ENCODE measurements at places on chromosomes 3 and 15.

DNA sequence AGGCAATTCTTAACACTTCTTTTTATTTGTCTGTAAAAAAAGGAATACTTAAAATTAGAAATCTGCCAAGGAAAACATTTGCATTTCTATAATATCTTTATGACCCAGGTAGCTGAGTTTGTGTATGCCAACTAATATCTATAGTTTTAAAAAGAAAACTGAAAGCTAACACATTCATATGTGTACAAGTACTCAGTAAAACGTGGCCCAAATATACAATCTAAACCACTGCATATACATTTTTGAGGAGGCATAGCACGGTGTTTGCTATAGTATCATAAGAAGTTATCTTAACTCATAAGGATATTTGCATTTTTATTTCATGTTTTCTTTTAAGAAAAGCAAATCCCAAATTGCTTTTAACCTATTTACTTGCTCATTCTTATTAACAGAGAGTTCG is 172.7 kb downstream of the ZBTB20 start:
- DNase-seq: no peak
- no peak overlapping the region for H3K4me3 ChIP-seq
- H3K36me3 ChIP-seq: no peaks in the 10 kb centered on the region
- H3K27me3 ChIP-seq: no peaks in the 10 kb centered on the region

DNA sequence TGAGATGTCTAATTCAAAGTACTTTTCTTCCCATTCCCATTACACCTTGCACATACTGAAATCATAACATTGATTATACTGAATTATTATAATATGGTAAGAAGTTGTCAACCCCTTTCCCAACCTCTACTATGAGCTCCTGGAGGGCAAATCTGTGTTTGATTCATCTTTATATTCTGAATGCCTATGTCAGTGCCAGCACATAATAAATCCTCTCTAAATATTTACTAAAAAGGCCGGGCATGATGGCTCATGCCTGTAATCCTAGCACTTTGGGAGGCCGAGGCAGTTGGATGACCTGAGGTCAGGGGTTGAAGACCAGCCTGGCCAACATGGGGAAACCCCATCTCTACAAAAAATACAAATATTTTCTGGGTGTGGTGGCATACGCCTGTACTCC is 392.5 kb upstream of the CADM2 start:
- no peaks in the 10 kb centered on the region for H3K4me1 ChIP-seq
- no peak overlapping the region for H3K27ac ChIP-seq
- DNase-seq: peak; percentile 34
- H3K4me3 ChIP-seq: no peak overlapping the region
- H3K36me3 ChIP-seq: no peaks in the 10 kb centered on the region
- no peaks in the 10 kb centered on the region for H3K27me3 ChIP-seq

DNA sequence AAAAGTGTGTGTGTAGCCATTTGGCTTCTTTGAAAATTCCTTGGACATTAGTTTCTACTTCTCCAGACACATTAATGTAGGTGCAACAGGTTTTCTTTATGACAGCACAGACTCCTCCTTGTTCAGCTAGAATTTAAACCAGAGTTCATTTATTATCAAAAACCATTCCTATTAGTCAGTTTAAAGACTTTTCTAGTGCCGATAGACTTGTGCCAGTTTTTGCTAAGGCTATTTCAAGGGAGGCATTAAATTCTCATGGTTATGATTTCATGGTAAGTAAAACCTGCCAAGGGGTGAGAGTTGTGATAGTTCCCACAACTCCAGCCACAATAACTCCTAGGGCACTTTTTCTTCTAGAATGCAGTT is 20.6 kb upstream of the SENP7 start:
- no peak overlapping the region for H3K27ac ChIP-seq
- H3K4me1 ChIP-seq: no peaks in the 10 kb centered on the region
- no peaks in the 10 kb centered on the region for H3K36me3 ChIP-seq
- no peak overlapping the region for H3K4me3 ChIP-seq
- H3K27me3 ChIP-seq: no peaks in the 10 kb centered on the region
- DNase-seq: peak; percentile 10

- peak overlapping the region; percentile 42 for H3K4me3 ChIP-seq
- H3K27me3 ChIP-seq: no peaks in the 10 kb centered on the region
- H3K36me3 ChIP-seq: no peaks in the 10 kb centered on the region
- peaks cover 42% of the 10 kb centered on the region for H3K4me1 ChIP-seq
Observed at GRCh38 chr3:120177707-120178306, 83.6 kb upstream of the GSK3B start.

DNA sequence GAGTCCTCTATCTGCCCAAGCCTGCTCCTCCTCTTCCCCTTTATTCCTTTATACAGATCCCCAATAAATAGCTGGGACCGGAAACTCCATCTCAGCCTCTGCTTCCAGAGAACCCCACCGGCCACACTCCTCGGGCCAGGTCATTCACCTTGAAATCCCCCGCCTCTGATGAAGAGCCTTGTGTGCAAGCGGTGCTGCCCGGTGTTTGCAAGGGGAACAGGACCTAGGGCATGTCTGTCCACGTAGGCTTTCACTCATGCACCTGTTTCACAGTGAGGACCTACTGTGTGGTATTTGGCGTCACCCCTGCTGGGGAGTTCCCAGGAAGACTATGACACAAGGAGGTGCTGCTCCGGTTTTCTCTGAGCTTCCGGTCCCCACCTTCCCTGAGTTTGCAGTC is 54.0 kb downstream of the WNT7A start:
- no peak overlapping the region for H3K4me3 ChIP-seq
- H3K4me1 ChIP-seq: peaks cover 48% of the 10 kb centered on the region
- H3K27ac ChIP-seq: no peak overlapping the region
- 0 out of 2 replicates have a peak, but pooled peaks cover 2% of the 10 kb centered on the region for H3K36me3 ChIP-seq
- no peak for DNase-seq

- peaks cover 48% of the 10 kb centered on the region for H3K4me1 ChIP-seq
- H3K27ac ChIP-seq: peak overlapping the region; percentile 83
- no peak overlapping the region for H3K4me3 ChIP-seq
Observed at GRCh38 chr15:83692746-83693581, 39.0 kb downstream of the ADAMTSL3 start.

DNA sequence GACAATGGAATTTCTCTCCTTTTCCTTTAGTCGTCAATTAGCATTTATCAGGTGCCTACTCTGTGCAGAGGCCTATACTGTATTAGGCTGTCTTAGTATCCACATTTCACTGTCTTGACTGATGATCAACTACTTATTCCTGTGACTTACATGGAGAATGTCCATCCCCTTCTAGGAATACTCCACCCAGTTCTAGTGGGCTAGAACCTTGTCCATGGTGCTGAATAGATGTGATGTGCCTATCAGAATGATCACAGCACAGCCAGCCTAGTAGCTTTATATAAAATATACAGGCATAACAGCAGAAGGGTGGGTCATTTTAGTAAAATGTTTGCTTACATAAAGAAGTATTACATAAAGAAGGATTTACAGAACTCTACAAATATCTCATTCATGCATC is 621.4 kb downstream of the PDCD6IP start:
- H3K27me3 ChIP-seq: no peaks in the 10 kb centered on the region
- no peak overlapping the region for H3K4me3 ChIP-seq
- no peaks in the 10 kb centered on the region for H3K36me3 ChIP-seq
- no peak overlapping the region for H3K27ac ChIP-seq
- H3K4me1 ChIP-seq: no peaks in the 10 kb centered on the region
- DNase-seq: no peak

GRCh38 chr3:194109192-194109863 is 26.6 kb upstream of the HES1 start:
- no peak overlapping the region for H3K27ac ChIP-seq
- H3K36me3 ChIP-seq: no peaks in the 10 kb centered on the region
- H3K4me3 ChIP-seq: no peak overlapping the region

DNA sequence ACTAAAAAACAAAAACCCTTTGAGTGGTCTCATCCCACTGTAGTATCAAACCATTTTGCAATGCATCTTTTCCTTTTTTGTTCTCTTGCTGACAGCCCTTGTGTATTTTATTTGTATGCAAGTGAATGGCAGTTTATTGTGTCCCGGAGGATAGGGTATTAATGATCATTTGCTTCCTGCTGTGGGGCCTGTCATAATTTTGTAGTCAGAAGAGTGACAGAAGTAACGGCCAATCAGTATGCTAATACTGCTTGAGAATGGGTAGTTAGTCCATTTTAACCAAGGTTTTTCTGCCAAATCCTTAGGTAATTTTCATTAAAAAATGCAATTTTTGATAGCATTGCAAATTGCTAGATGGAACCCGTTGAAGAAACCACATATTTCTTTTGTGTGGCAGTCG is 75.5 kb upstream of the PLSCR5 start:
- H3K27ac ChIP-seq: no peak overlapping the region
- no peaks in the 10 kb centered on the region for H3K36me3 ChIP-seq
- DNase-seq: no peak
- H3K27me3 ChIP-seq: 0 out of 2 replicates have a peak, but pooled peaks cover 10% of the 10 kb centered on the region
- no peak overlapping the region for H3K4me3 ChIP-seq
- H3K4me1 ChIP-seq: no peaks in the 10 kb centered on the region

DNA sequence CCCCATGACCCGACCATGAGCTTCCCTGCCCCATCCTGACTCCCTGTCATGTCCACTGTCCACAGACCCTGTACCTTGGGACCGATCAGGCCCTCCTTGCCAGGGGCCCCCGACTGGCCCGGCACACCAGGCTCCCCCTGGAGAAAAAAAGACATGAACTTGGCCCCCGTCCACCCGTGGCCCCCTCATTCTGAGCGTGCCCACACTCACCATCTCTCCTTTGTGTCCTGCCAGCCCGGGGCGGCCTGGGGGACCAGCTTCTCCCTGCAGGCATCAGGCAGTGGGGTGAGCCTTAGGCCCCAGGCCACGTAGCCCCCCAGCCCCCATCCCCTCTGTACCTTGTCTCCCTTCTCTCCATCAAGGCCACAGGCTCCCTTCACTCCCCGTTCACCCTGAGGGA is 3.9 kb upstream of the UCN2 start:
- H3K4me1 ChIP-seq: peaks cover 38% of the 10 kb centered on the region
- no peaks in the 10 kb centered on the region for H3K36me3 ChIP-seq
- H3K27me3 ChIP-seq: no peaks in the 10 kb centered on the region
- H3K27ac ChIP-seq: no peak overlapping the region
- DNase-seq: no peak
- no peak overlapping the region for H3K4me3 ChIP-seq

- no peaks in the 10 kb centered on the region for H3K27me3 ChIP-seq
- peak overlapping the region; percentile 80 for H3K4me3 ChIP-seq
- peak; percentile 37 for DNase-seq
- H3K27ac ChIP-seq: no peak overlapping the region
Observed at GRCh38 chr15:59105854-59106253, 908 bp downstream of the CCNB2 start.

DNA sequence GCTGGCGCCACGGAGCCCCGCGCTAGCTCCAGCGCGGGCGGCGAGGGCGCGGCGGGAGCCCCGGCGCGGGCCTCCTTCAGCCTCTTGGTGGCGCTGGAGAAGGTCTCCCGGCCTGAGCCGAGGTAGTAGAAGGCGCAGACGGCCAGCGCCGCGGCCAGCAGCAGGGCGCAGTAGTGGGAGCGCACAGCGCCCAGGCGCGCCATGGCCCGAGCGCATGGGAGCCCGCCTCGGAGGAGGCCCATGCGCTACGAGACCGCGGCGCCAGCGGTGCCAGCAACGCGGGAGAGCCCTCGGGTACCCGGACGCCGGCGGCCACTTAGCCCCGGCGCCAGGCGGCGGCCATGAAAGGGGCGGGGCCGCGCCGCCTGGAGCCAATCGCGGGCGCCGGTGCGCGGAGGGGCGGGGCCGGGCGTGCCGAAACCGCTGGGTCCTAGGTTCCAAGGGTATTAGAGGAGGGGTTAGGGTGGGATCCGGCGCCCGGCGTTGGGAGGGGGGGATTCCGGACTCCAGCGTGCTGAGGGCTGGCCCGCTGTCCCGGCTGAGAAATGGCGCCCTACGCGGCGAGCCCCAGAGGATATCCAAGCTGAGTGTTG is at the start of gene XXYLT1:
Gene XXYLT1, minus strand, starts transcription at position 343 of the 593 bp plus-strand sequence. Its CDS starts 101 bp downstream, at position 242.
- H3K27ac ChIP-seq: peak within 1 kb of the TSS; percentile 57
- H3K4me3 ChIP-seq: peak within 1 kb of the TSS; percentile 82
- no peaks in the 10 kb centered on the region for H3K27me3 ChIP-seq
- peak; percentile 90 for DNase-seq
- peaks cover 7% of the 10 kb centered on the region for H3K36me3 ChIP-seq
- peaks cover 21% of the 10 kb centered on the region for H3K4me1 ChIP-seq

DNA sequence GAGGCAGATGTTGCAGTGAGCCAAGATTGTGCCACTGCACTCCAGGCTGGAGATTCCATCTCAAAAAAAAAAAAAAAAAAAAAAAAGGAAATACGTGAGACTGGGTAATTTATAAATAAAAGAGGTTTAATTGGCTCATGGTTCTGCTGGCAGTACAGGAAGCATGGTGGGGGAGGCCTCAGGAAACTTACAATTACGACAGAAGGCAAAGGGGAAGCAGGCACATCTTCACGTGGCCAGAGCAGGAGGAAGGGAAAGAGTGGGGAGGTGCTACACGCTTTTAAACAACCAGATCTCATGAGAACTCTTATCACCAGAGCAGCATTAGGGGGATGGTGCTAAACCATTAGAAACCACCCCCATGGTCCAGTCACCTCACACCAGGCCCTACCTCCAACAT is 138.2 kb upstream of the IL12A start:
- DNase-seq: no peak
- no peak overlapping the region for H3K27ac ChIP-seq
- no peaks in the 10 kb centered on the region for H3K27me3 ChIP-seq
- H3K4me1 ChIP-seq: peaks cover 30% of the 10 kb centered on the region

GRCh38 chr3:40620151-40620550 is 95.4 kb downstream of the ZNF621 start:
- H3K4me1 ChIP-seq: peaks cover 8% of the 10 kb centered on the region
- no peaks in the 10 kb centered on the region for H3K36me3 ChIP-seq
- H3K4me3 ChIP-seq: no peak overlapping the region
- DNase-seq: peak; percentile 41

GRCh38 chr15:64856429-64857145 is 14.9 kb downstream of the PLEKHO2 start:
- no peak overlapping the region for H3K27ac ChIP-seq
- no peak for DNase-seq
- H3K27me3 ChIP-seq: no peaks in the 10 kb centered on the region

DNA sequence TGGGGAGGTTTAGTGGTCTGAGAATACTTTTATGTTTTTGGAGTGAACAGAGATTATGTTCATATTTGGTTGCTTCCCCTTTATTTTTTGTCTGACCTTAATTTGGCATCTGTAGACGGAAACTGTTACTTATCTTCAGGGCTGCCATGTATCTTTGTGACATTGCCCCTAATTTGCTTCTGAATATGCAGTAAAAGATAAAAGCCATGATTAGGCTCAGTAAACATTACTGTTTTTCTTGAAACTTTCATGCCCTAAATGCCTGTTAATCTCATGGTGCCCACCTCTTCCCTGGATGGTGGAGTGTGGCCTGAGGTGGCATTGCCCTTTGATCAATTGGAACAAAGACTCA is 106.7 kb downstream of the C3orf70 start:
- no peaks in the 10 kb centered on the region for H3K4me1 ChIP-seq
- peaks cover 3% of the 10 kb centered on the region for H3K36me3 ChIP-seq
- H3K27ac ChIP-seq: no peak overlapping the region
- H3K4me3 ChIP-seq: no peak overlapping the region

DNA sequence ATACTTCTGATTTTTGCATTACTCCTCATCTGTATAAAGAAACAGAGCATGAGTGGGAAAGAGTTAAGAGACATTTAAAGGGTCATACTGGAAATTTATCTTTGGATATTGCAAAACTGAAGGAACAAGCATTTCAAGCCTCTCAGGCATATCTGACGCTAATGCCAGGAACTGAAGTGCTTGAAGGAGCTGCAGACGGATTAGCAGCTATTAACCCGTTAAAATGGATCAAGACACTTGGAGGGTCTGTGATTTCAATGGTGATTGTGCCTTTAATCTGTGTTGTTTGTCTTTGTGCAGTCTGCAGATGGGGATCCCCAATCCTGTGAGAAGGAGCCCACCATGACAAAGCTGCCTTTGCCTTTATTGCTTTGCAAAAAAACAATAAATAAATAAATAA is 202.5 kb upstream of the UBE3A start:
- peaks cover 41% of the 10 kb centered on the region for H3K27me3 ChIP-seq
- no peak overlapping the region for H3K4me3 ChIP-seq
- no peaks in the 10 kb centered on the region for H3K4me1 ChIP-seq
- DNase-seq: no peak
- H3K27ac ChIP-seq: no peak overlapping the region
